Jurkat, Clone E6-1 (cell line): ENCODE measurements at places on chromosomes 12 and 14.

- DNase-seq = no peak
Observed at GRCh38 chr12:46174061-46174662, 94.7 kb downstream of the SLC38A1 start.

DNA sequence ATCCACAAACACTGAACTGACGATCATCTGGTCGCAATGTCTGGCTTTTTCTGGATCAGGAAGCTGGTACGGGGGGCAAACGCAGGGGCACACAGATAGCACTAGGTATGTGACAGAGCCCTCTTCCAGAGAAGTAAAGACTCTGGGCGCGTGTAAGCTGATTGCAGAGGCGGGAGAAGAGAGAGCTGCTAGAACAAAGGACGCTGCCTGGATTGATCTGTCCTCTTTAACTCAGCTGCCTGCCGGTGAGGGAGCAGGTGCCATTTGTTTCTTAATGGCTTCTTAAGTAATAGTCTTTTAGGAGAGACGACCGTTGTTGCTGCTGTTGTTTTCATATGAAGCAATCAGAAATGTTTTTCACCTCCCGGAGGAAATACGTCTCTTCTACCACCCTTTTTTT, 77.3 kb downstream of the GLT1D1 start:
- DNase-seq = no peak

- DNase-seq = no peak
Observed at GRCh38 chr14:100375266-100375962, 52.3 kb downstream of the SLC25A47 start.

DNA sequence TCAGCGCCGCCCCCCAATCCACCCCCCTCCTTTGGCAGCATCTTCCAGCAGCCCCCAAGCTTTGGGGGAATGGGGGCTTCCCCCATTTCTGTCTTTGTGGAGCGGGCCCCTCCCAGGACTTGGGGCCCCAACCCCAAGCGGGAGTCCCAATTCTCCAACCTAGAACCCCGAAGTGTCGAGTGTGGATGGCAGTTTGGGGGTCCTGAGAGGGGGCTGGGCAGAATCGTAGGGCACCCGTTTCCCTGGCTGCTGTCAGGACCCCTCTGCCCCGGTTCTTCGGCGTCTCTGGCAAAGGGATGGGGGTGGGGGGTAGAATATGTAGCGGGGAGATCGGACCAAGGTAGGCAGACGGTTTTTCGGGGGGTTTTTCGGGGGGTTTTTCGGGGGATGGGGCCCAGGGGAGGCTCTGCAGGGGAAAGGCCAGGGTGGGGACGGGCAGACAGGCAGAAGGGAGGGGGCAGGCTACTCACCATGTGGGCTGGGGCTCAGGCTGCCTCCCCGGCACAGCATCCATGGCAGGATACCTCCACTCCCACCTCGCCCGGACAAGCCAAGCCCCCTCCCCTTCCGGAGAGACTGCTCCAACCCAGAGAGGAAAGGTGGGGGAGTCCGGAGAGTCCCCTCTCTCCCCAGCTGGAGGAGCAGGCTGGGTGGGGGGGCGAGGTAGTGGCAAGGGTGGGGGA, 739 bp downstream of the JPH4 start:
- no peak for DNase-seq
